ENCODE measurements at places on chromosomes 5 and 9.

GRCh38 chr9:78280982-78281668, 15.8 kb upstream of the PSAT1 start:
- no peak for DNase-seq

DNA sequence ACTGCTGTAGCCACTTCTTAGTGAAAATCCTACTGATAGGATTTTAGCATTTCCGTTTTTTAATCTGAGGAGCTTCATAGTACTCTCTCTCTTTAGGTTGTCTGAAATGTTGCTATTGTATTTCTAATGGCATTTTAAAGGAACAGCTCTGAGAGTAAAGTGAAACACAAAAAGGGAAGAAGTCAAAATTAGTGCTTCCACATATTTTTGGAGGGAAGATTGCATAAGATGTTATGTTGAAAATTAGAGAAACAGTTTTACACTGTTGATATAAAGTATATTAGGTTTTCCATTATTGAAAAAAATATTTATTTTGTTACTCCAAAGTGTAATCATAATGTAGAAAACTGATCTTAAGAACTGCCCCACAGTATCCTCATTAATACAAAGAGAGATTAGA, 525.1 kb downstream of the TAF11L14 start:
- DNase-seq = no peak

GRCh38 chr5:133783481-133783880, 171.1 kb upstream of the FSTL4 start:
- no peak for DNase-seq

DNA sequence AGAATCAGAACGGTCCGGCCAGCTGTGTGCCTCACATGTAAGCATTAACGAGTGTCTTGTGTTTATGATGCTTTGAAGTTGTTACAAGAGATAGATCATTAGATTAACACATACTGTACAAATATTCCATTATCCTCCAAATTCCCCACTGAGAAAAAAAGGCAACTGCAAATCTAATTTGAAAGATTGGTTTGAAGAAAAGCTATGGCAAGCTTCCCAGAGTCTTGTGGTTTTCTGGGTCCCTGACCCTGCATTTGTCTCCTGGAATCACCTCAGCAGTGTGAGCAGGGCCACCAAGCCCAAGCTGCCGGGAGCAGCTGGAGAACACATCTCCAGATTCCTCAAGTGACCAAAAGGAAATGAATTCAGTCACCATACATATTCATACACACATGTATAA, 36.9 kb upstream of the ADAMTS16 start:
- DNase-seq = no peak

DNA sequence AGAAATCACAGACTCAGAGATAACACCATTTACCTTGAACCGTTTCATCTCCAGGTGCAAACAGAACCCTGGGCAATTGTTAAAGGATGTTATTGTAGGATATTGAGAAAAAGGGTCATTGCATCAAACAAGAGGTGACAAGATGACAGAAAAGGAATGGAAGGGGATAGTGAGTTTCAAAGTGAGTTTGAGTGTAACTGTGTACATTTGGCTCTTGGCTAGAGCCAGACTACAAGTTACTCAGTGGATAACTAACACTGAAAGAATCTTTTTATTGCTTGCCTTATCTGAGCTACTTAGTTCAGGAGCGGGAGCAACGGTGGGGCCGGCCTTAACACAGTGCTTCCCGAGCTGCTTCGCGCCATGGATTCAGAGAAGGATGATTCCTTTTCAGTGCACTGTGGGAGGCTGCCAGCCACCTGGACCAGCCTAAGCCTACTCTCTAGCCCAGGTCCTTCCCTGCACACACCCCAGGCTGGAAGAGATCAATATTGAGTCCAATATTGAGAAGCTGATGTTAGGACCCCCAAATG, 193.4 kb downstream of the ATPSCKMT start:
- no peak for DNase-seq

GRCh38 chr5:52898961-52899680, 90.0 kb upstream of the ITGA2 start:
- DNase-seq = no peak

GRCh38 chr9:97505845-97506244, 4.4 kb downstream of the TMOD1 start:
- no peak for DNase-seq

GRCh38 chr5:178509491-178510057, 80.6 kb downstream of the COL23A1 start:
- no peak for DNase-seq

DNA sequence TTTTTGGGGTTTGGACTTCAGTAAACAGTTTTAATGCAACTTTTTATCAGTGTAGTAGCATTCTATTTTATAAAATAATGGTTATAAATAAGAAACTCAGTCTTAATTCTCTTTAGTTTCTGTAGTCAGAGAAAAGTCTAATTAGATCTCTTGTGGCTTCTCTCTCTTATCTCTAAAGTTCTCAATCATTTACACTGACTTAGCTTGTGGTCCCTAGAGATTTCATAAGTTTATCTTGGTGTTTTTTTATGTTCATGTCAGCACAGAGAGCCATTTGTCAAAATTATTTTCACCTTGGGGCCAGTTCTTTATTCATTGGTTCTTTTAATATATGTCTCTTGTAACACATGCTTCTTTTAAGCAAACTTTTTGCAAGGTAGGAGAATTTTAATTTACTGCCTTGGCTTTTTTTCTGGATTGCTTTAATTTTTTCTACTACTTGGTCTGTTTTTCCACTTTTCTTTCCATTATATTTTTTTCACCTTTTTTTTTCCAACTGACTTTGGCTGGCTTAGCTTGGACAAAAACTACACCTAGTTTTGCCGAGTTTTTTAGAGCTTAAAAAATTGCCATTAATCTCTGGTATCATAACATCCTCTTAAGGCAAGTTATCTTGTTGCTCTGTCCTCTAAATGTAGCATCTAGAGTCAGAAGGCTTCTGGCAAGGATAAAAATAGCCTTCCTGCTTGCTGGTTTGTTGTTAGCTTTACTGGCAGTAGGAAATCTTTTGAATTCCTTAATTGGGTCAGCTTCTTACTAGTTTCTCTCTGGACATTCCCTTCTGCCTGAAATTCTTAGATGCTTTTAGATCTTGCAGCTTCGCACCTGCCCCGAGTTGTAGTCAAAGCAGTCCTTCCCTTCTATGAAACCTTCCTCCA, 35.3 kb downstream of the CPEB4 start:
- DNase-seq = no peak

- DNase-seq = no peak
Measured at GRCh38 chr5:50744776-50745175, 78.3 kb downstream of the PARP8 start.

Measured in CD4-positive, alpha-beta T cell treated with Interleukin-6 at 100 ng/mL for 8 hours (primary cell).